ENCODE measurements at places on chromosomes 3 and 15. TPM values are rescaled to one million over a fixed set of nuclear protein-coding genes. Genes with fewer than 3 reads are reported as not detected.

ZSCAN2 gene
- 4.2 TPM for polyA plus RNA-seq

SV2B gene
- polyA plus RNA-seq, result 0.35 TPM

NLGN1 gene
- polyA plus RNA-seq, result 0.88 TPM

CTSH gene
- polyA plus RNA-seq, result 54.6 TPM

FAM81A gene
- polyA plus RNA-seq, result 3.2 TPM

COL6A6 gene
- polyA plus RNA-seq, result 1.1 TPM

C3orf85 gene
- not detected for polyA plus RNA-seq

FURIN gene
- polyA plus RNA-seq, result 29.5 TPM

PLA2G4E gene
- polyA plus RNA-seq, result not detected

EFCAB12 gene
- polyA plus RNA-seq, result 0.10 TPM

UBE2E1 gene
- 45.2 TPM for polyA plus RNA-seq

ISY1 gene
- polyA plus RNA-seq, result 15.9 TPM

TGM4 gene
- polyA plus RNA-seq, result not detected

FSD2 gene
- polyA plus RNA-seq, result 24.9 TPM

IGSF10 gene
- polyA plus RNA-seq, result 1.1 TPM

CRABP1 gene
- polyA plus RNA-seq, result not detected

PRR20G gene
- polyA plus RNA-seq, result not detected

OTOL1 gene
- not detected for polyA plus RNA-seq

SLCO2A1 gene
- 13.4 TPM for polyA plus RNA-seq

P2RY14 gene
- 0.72 TPM for polyA plus RNA-seq

COLQ gene
- 3.7 TPM for polyA plus RNA-seq

ASB7 gene
- 2.9 TPM for polyA plus RNA-seq

AADACL2 gene
- polyA plus RNA-seq, result not detected

ZDHHC3 gene
- 30.7 TPM for polyA plus RNA-seq

MYZAP gene
- 197 TPM for polyA plus RNA-seq

MGA gene
- polyA plus RNA-seq, result 1.6 TPM

GYG1 gene
- polyA plus RNA-seq, result 56.5 TPM

C2CD4B gene
- polyA plus RNA-seq, result 1.8 TPM

LRRN1 gene
- polyA plus RNA-seq, result not detected

SPINT1 gene
- polyA plus RNA-seq, result 0.22 TPM

NCEH1 gene
- polyA plus RNA-seq, result 12.7 TPM

ITIH4 gene
- polyA plus RNA-seq, result 1.5 TPM

C3orf38 gene
- 4.5 TPM for polyA plus RNA-seq

DPPA4 gene
- polyA plus RNA-seq, result not detected

Measured in heart right ventricle (tissue), 16 donors.